ENCODE measurements at places on chromosomes 5 and 9.

DNA sequence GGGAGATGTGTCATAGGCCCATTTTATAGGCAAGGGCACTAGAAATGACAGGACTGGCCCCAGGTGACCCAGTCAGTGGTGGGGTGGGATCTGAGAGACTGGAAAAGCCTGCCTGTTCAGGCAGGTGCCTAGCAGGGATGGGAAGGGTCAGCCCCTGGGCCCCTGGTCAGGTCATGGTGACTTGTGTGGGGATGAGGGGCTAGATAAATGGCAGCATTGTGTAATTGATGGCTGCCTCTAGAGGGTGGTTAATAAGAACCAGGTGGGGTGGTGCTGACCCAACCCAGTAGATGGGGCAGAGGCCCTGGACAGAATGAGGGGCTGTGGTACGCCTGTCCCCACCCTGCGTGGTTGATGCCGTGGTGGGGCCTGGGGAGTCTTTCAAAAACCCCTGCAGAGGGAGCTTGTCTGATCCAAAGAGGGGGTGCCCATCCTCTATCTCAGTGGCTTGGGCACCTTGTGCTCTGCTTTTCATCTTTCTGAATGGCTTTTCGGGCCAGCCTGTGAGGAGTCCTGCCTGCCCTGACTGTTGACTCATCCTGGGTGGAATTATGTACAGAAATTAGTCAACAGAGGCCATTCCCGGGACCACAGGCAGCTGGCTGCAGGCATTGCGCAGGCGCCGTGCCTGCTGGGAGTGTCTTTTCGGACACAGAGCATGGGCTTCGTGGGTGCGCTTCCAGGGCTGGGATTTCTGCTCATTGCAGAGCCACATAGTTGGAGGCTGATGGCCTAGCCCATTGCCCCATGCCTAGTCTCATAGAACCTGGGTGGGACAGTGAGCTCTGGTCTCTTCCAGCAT, 93.6 kb upstream of the PITX1 start:
- H3K27me3 ChIP-seq = no peaks in the 10 kb centered on the region
- DNase-seq = no peak
- no peaks in the 10 kb centered on the region for H3K4me1 ChIP-seq
- H3K36me3 ChIP-seq = no peaks in the 10 kb centered on the region
- H3K4me3 ChIP-seq = no peak overlapping the region

DNA sequence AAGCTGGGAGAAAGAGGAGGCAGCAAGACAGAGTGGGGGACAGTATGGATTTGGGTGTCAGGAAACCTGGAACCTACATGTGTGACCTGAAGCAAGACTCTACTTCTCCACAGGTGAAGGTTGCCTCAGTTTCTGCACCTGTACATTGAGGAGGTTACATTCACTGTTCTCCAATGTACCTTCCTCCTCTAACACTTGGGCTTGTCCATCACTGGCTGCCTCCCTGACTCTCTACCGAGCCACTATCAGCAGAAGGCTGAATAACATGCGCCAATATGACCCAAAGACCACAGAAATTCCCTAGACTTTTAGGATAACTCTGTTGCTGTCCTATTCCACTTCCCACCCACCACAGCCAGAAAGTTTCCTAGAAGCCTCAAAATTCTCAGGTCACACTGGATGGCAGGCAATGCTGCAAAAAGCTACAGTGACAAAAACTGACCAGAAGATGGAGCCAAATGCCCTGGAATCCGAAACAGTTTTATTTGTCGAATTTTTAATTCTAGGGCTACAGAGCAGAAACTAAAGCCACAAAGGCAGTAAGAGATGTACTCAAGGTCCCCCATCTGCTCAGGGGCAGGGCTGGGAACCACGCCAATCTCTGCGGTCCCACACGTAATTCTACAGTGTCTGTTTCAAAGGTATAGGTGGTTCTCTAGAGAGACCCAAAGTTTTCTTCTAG, 64.4 kb downstream of the FAM114A2 start:
- H3K4me1 ChIP-seq = no peaks in the 10 kb centered on the region
- no peak overlapping the region for H3K4me3 ChIP-seq
- no peak overlapping the region for H3K27ac ChIP-seq
- no peak for DNase-seq

- no peaks in the 10 kb centered on the region for H3K36me3 ChIP-seq
- no peak overlapping the region for H3K4me3 ChIP-seq
- no peak overlapping the region for H3K27ac ChIP-seq
- no peak for DNase-seq
- H3K4me1 ChIP-seq = no peaks in the 10 kb centered on the region
These were observed 100.4 kb upstream of the FAM174A start for GRCh38 chr5:100434815-100435214.

GRCh38 chr9:126070058-126070655, 256.5 kb upstream of the MVB12B start:
- no peaks in the 10 kb centered on the region for H3K36me3 ChIP-seq
- H3K4me1 ChIP-seq = no peaks in the 10 kb centered on the region
- H3K27ac ChIP-seq = no peak overlapping the region
- H3K27me3 ChIP-seq = no peaks in the 10 kb centered on the region
- no peak overlapping the region for H3K4me3 ChIP-seq

DNA sequence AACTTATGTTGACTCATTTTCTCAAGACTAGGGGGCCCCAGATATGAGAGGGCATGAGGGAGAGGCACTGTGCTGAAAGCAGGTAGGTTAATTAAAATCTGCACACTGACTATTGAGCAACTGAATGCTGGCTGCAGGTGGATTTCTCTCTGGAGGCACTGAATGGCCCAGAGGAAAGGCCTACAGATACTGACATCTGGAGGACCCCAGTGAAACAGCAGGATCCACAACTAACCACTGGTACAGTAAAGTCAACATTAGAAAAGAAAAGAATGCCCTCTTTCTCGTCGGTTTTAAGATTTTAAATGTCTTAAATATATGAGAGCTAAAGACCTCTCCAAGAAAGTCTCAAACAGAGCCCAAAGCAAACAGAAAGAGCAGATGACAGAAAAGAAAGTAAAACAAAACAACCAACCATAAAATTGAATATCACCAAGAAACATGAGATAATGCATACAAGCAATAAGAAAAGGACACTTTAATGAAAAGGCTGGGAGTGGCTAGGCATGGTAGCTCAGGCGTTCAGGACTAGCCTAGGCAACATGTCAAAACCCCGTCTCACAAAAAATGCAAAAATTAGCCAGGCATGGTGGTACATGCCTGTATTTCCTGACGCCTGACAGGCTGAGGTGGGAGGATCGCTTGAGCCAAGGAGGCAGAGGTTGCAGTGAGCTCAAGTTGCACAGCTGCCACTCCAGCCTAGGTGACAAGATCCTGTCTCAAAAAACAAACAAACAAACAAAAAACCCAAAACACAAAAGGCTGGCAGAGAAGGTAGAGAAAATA, 43.3 kb downstream of the PUM3 start:
- H3K4me3 ChIP-seq = no peak overlapping the region
- H3K36me3 ChIP-seq = peaks cover 4% of the 10 kb centered on the region
- H3K4me1 ChIP-seq = no peaks in the 10 kb centered on the region
- no peaks in the 10 kb centered on the region for H3K27me3 ChIP-seq

GRCh38 chr5:32254881-32255539, 57.7 kb downstream of the MTMR12 start:
- H3K27me3 ChIP-seq = no peaks in the 10 kb centered on the region
- H3K4me1 ChIP-seq = no peaks in the 10 kb centered on the region
- no peak overlapping the region for H3K27ac ChIP-seq
- no peak overlapping the region for H3K4me3 ChIP-seq
- peaks cover 5% of the 10 kb centered on the region for H3K36me3 ChIP-seq

- no peak for DNase-seq
- peaks cover 4% of the 10 kb centered on the region for H3K27me3 ChIP-seq
- no peak overlapping the region for H3K4me3 ChIP-seq
- peaks cover 4% of the 10 kb centered on the region for H3K4me1 ChIP-seq
These were observed 179.0 kb downstream of the ROR2 start for GRCh38 chr9:91771027-91771426.

- no peak for DNase-seq
- no peak overlapping the region for H3K27ac ChIP-seq
- H3K27me3 ChIP-seq = no peaks in the 10 kb centered on the region
- no peaks in the 10 kb centered on the region for H3K36me3 ChIP-seq
- H3K4me3 ChIP-seq = no peak overlapping the region
- H3K4me1 ChIP-seq = no peaks in the 10 kb centered on the region
These were observed 152.5 kb downstream of the MUSK start for GRCh38 chr9:110821064-110821463.

DNA sequence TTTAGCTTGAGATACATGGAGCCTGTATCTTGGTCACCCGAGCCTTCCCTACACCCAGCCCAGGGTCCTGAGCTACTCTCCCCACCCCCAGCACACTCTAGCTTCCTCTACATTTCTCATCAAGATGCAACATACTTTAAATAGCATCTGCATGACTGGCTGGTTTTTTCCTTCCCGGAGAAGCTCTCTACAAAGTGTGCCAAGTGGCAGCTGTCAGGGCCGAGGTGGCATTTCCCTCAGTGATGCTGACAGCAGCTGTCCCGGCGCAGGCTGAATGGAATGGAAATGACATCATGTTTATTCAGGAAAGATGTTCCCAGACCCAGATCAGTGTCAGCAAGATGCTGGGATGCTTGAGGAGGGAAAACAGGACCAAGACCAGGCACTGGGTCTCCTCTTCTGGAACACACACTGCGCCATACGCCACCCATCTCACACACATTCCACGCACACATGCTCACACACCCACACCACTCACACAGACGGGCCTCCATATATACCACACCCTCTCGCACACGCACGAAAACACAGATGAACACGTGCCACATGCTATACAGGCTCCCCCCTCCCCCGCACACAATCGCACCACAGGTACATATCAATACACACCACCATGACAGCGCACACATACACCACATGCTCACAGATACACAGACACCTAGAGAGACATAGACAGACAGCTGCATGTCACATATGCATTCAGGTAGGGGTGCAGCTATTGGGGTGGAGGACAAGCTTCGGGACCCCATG, 67.8 kb downstream of the LHX2 start:
- H3K4me1 ChIP-seq = no peaks in the 10 kb centered on the region
- no peaks in the 10 kb centered on the region for H3K36me3 ChIP-seq
- H3K4me3 ChIP-seq = no peak overlapping the region

GRCh38 chr9:33465096-33465495, 8.6 kb downstream of the NOL6 start:
- no peak for DNase-seq
- H3K36me3 ChIP-seq = peaks cover 92% of the 10 kb centered on the region
- no peaks in the 10 kb centered on the region for H3K4me1 ChIP-seq
- no peaks in the 10 kb centered on the region for H3K27me3 ChIP-seq
- H3K27ac ChIP-seq = no peak overlapping the region
- H3K4me3 ChIP-seq = no peak overlapping the region

Data from naive thymus-derived CD4-positive, alpha-beta T cell (primary cell).